ENCODE measurements at places on chromosomes 3 and 15.
A peak's percentile ranks its signal among the peaks of the same experiment; 100 is the strongest.

- DNase-seq: no peak
These were observed 22.7 kb upstream of the OR5K1 start for GRCh38 chr3:98440283-98440682.

DNA sequence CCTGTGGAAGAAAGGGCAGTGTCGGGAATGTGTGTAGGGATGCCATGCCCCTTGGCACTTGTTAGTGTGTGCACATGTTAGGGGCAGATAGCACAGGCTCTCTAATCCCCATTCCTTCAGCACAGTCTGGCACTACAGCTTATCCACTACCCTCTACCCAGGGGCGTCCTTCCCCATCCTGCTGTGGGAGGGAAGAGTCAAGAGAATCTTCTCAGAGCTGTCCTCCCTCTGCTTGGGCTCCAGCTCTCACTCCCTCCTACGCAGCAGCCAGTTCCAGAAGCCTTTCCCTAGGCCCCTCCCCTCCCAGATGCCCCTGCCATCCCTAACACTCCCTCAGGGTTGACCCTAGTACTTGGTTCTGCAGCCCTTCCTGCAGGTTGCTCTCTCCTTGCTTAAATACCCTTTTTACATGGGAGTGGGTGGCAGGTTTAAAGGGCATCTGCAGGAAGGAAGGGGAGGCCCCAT, 815 bp upstream of the GRM2 start:
- no peak for DNase-seq

DNA sequence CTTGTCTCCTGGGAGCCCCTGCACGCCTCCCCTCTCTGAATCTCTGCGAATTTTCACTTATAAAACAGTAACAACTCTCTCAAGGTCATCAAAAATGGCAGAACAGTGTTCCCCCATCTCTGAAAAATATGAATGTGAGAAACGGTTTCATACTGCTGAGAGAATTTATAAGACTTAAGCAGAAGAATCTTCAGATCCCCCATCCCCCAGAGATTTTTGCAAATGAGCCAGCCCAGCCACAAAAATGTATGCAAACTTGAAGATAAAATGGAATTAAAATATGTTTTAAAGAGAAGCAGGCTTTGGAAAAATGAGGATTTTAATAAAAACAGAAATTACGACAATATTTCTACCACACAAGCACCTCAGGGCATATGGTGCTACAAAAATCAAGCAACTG, 173.0 kb downstream of the STT3B start:
- no peak for DNase-seq

DNA sequence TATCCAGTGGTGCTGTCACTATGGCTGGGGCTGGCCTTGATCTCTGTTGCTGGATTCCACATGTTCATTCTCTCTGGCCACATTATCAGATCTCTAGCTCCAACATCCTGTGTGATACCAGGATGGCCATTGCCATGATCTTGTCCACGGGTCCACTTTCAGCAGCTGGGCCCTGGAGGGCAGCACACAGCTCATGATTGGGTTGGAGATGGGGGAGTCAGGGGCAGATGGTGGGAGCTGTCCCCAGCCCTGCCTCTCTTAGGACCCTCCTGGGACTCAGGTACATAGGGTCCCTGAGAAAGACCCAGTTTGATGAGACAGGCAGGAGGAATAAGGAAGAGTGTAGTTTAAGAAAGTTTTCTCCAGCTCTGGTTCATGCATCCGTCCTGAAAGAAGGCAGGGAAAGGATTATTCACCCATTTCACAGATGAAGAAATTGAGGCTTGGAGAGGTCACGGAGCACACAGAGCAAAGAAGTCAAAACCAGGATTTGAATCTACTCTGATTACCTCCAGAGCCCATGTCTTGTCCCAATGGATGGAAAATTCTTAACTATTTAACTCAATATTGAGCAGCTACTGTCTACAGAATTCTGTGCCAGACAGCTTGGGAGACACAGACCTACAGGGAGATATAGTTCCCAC, 100.5 kb downstream of the LINGO1 start:
- no peak for DNase-seq

- DNase-seq: no peak
These were observed 37.1 kb downstream of the P3H2 start for GRCh38 chr3:190083635-190084034.

DNA sequence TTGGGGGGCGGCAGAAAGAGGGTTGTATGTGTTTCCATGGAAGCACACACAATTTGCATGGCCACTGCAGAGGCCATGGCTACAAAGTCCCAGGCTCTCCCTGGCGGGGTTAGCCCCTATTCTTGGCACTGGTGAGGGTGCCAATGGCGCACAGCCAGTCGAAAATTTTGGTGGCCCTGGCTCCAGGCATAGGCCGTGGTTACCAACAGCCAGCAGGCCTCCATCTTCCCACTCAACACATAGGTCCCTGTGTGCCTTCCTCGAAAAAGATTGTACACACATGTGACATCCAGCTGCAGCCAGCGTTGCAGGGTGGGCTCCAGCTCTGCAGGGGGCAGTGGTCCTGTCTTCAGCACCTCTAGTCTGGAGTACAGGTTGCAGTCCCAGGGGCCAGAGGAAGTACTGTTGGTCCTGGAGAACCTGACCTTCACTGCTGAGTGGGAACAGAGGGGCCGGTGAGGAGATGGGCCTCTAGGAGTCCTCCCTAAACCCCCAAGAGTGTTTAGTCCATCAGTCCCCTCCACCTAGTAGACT, 7.1 kb downstream of the P4HTM start:
- DNase-seq: no peak

DNA sequence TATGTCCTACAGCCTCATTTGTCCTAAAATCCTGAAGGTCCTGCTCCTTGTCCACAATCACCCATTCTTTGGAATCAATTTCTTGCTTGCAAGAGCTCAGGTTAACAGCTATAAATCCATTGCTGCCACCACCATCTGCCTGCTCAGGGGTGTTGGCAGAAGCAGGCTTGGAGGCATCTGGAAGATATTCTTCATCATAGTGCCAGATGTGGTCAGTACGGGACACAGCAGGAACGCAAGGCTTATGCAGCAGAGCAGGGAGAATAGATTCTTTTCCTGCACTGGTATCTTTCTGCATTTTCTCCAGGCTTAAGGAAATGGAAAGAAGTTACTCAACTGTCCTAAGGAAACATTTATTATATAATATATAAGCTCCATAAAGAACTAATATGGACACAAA, 38.5 kb upstream of the CDAN1 start:
- no peak for DNase-seq

DNA sequence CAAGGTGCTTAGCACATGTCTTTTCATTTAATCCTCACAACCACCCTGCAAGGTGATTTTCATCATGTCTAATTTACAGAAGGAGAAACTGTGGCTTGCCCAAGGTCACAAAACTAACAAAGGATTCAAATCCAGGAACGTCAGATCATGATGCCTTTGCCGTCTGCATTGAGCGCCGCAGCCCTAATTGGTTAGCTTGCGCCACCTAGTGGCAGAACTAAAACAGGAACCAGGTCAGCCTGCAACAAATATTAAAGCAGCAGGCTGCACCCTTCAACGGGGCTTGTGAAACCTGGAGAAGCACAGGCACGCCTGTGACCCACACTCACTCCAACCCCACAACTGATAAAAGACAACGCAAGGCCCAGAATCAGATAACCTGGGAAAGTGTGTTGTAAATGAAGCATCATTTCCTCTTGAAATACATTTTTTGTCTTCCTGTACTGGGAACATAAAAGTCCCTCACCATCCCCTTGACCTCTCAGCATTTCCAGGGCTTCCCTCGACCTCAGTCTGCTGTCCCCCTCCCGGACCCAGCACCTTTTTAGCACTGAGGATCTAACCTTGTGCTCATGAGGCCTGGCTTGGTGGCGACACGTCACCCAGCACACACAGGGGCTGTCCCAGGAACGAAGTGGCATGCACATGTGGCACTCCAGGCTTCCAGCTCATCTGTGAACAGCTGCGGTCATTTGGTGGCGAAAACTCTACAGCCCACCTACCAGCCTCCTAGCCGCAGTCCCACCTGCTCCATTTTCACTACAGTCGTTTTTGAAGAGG, 17.3 kb downstream of the DPH3 start:
- peak; percentile 85 for DNase-seq

DNA sequence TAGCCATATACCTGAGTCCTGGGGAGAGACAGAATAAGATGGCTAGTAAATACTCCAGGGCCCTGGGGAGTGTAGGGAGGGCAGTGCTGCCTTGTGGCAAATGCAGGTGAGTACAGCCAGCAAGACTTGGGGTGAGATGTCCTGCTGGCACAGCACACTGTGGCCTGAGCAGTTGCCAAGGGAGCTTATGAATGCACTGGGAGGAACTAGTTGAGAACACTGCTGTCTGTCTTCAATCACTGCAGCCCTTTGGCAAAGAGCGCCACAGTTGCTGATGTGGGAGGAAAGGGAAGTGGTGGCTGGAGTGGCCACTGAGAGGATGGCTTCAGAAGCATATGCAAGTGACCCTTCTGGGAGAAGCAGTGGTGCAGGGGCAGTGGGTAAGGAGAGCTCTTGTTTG, 264.6 kb downstream of the RORA start:
- peak; percentile 45 for DNase-seq

DNA sequence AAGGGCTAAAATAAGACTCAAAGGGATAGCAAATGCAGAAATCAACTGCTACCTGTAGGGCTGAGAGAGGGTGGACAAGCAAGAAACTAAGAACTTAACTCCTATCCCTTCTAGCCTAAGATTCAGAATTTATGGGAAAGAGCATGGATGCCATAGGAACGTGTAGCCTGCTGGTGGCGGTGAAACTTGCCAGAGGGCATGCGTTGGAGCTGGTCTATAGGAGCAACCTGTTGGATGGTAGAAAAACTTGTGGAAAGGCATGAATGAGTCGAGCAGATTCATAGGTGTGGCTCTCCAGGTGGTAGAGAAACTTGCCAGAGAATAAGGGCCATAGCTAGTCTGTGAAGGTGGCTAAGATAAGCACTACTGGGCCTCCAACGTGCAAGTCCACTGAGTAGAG, 137.2 kb downstream of the DOCK3 start:
- DNase-seq: no peak

DNA sequence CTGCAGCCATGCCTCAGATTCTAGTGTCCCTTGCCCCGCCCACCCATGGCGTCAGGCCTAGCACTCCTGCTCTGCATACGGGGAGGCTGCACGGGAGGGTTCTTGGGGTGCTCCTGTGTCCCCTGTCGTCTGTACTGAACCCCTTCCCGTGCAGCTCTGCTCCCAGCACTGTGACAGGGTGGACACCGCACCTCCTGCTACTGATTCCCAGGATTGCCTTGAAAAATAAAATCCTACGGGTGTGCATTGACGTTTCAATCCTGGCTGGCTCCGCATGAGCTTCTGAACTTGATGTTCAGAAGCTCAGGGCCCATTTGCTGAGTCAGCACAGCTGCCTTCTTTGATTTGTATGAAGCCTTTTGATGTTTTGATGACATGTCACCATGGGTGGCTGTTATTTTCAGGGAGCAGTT, 176.4 kb downstream of the APBA2 start:
- DNase-seq: no peak

DNA sequence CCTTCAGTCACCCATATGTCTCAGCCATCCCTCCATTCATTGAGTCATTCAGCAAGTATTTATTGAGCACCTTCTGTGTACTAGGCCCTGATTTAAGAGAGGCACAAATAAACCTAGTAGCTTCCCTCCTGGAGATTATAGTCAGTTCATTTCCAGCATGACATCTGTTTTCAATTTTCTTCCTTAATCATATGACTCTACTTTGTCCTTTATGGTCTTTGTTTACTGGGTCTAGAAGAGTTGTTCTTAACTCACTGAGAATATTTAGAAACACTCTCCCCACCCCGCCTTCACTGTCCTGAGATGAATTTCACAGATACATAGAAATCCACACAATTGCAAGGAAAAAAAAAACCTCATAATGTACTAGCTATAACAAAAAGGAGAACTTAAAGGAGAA, 44.8 kb upstream of the ADAMTS9 start:
- DNase-seq: no peak

- DNase-seq: no peak
These were observed 15.8 kb downstream of the ISG20 start for GRCh38 chr15:88654430-88655102.

DNA sequence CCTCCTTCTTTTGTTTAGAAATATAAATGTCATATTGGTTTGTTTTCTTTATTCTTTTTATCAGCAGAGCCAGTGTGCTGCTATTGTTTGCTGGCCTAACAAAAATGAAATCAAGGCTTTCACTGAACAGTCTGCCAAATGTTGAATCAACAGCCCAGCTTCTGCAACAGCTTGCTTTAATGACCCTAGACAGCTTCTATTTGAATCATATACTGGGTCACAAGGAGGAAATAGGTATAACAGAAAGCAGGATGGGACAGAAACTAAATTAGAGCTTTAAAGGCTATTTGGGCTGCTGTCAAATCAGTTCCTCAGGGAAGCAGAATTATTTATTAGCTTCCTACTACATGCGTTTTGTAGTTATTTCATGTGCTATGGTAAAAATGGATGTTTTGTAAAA, 12.1 kb upstream of the DNAJC13 start:
- no peak for DNase-seq

DNA sequence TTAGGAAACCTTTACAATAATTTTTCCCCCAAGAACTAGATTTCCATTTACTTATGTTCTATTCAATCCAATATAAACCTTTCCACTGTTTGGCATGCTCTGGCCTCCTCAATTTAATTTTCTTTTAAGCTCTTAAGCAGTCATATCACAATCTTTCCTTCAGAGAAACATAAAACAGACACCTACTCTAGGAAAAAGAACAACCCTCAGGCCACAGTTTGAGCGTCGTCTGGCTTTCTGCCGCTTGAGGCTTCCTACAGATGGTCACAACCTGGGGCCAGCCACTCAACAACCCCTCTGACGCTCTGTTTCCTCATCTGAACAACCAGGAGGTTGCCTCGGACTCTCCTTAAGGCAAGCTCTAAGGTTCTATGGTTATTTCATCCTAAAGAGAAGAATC, 143.3 kb downstream of the ADAMTS17 start:
- no peak for DNase-seq

DNA sequence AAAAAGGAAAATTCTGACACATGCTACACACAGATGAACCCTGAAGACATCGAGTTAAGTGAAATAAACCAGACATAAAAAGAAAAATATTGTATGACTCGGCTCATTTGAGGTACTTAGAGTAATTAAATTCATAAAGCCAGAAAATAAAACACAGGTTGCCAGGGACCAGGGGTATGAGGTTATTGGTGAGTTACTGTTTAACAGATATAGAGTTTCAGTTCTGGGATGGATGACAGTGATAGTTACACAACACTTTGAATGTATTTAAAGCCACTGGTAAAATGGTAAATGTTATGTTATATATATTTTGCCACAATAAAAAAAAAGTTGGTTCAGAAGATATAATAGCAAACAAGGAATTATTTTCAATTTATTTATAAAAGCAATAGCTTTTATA, 436.1 kb upstream of the WNT5A start:
- DNase-seq: no peak

DNA sequence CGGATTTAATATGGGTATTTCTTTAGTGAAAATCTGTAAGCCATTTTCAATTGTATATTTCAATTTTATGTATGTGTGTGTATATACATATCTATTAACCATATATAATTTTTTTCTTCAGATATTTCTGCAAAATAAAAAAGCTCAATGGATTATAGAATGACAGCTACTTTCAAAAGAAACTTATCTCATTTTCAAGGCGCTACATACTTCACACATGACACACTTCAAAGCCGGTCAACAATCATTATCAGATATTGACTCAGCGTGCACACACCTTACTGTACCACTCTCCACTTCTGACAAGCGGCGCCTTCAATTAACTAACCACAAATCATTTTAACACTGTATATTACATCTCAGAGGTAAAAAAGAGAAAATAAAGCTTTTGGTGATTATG, 39.6 kb downstream of the ATP13A3 start:
- no peak for DNase-seq

All from pons (tissue), 1 donor.